ENCODE measurements at places on chromosomes 13 and 19.
A peak's percentile ranks its signal among the peaks of the same experiment; 100 is the strongest.

DNA sequence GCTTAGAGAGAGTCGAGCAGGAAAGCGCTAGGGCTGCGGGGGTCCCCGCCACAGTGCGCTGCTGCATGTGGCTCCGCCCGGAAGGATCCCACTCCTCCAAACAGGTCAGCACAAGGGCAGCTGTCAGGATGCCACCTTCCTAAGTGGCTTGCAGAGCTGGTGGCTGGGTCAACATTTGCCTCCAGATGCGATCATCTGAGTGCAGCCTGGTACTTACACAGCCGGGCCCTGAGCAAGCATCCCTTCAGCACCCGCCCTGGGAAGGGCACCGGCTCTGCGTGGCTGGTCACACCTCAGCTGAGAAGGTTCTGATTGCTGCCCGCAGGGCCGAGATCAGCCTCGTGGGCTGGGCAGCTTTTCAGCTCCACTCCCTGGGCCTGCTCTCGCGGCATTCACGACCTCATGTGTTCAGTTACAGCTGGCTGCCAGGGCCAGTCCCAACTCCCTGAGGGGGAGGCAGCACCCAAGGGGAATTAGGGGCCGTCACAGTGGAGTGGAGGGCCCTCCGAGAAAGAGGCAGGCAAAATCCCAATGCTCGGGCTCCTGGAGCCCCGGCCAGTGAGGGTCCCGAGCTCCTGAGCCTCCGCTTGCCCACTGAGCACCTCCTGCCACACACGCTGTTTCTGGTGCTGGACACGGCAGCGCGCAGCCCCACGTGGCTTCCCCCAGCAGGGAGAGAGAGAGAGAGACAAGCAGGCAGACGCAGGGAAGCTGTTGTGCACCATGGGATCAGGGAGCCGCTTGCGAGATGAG lies 26.8 kb downstream of the AP1M1 start:
- DNase-seq, result no peak

GRCh38 chr19:703651-704446 lies 4.9 kb upstream of the PALM start:
- peak; percentile 27 for DNase-seq

- DNase-seq, result no peak
These were observed 2.2 kb downstream of the AKT2 start for GRCh38 chr19:40282920-40283319.

DNA sequence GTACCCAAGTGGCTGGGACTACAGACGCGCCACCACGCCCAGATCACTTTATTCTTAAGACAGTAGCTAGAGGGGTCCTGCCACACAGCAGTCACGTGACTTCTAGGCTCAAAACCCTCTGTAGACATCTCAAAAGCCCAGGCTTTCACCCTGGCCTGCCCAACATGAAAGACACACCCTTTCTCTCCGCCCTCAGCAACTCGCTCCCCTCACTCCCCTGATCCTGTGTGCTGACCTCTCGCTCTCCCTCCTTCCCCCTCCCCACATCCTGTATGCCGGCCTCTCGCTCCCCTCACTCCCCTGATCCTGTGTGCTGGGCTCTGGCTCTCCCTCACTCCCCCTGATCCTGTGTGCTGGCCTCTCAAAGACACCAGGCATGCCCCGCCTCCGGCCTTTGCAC lies 77.4 kb downstream of the SLC15A1 start:
- DNase-seq, result no peak

- no peak for DNase-seq
These were observed 24.5 kb upstream of the LPAR6 start for GRCh38 chr13:48437371-48437770.

- DNase-seq, result no peak
These were observed 11.9 kb downstream of the MEIS3 start for GRCh38 chr19:47407417-47407774.

DNA sequence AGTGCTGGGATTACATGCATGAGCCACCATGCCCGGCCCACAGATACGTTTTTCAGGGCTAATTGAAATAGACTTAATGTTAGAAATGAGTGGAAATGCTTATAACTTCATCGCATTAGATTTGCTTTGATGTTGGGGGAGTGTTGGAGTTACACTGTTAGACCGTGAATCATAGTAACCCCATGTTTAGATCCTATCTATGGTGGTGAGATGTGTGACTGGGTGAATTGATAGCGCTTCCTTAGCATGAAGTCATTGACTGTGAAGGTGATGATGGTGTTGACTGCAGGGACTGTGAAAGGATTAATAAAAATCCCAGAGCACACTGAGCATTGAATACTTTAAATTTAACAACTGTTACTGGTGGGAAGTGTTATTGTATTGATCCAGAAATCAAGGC lies 1.7 kb downstream of the ZNF264 start:
- no peak for DNase-seq

Measured in activated CD4-positive, alpha-beta T cell treated with anti-CD3 and anti-CD28 coated beads, Interleukin-2, amount 50 U/mL, for 24 hours (primary cell).